NCI-H446 treated with DMSO at 0.1 percent for 48 hours (cell line): ENCODE measurements at places on chromosomes 12 and 14.

- DNase-seq = peak; percentile 16
These were observed 61.5 kb upstream of the LRTM2 start for GRCh38 chr12:1758887-1759286.

DNA sequence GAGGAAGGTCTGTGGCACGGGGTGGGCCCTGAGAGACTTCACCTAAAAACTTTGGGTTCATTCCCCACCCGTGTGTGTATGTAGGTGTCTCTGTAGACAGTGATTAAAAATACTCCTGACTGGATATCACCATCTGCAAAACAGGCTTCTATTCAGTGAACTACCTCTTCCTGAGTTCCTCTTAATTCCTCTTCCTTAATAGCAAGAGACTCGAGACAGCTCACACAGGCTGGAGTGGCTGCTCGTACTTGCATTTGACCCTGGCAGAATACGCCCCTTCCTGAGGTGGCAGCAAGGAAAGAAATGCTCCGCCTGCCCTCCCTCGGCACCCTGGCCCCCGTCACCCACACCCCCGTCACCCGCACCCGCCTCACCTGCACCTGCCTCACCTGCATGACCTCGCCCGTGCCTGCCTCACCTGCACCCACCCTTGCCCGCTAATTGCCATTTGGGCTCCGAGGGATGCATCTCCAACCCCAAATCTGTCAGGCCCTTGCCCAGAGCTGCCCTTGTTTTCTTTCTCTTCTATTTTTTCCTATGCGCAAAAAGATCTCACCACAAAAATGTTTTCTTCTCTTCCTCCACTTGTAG lies 90.0 kb downstream of the FBXL14 start:
- DNase-seq = no peak

DNA sequence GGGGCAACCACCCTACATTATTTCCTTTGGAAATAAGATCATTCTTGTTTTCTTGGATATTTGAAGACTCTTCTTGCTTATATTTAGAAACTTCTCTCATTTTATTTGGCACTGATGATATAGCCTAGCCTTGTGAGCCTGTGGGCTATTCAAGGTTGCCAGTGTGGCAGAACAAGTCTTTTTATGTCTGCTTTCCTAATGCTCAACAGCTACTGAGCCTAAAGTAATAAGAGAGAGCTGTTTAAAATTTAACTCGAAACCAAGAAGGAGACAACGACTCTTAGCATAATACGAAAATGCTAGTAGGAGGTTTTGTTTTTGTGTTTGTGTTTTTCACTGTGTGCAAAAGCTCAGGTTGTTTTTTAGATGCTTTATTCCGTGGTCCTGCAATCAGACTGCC lies 104.0 kb upstream of the CPM start:
- DNase-seq = no peak

- DNase-seq = no peak
These were observed 114.0 kb upstream of the TMPO start for GRCh38 chr12:98401427-98401826.

- DNase-seq = no peak
These were observed 28.3 kb downstream of the MMAB start for GRCh38 chr12:109544955-109545531.

DNA sequence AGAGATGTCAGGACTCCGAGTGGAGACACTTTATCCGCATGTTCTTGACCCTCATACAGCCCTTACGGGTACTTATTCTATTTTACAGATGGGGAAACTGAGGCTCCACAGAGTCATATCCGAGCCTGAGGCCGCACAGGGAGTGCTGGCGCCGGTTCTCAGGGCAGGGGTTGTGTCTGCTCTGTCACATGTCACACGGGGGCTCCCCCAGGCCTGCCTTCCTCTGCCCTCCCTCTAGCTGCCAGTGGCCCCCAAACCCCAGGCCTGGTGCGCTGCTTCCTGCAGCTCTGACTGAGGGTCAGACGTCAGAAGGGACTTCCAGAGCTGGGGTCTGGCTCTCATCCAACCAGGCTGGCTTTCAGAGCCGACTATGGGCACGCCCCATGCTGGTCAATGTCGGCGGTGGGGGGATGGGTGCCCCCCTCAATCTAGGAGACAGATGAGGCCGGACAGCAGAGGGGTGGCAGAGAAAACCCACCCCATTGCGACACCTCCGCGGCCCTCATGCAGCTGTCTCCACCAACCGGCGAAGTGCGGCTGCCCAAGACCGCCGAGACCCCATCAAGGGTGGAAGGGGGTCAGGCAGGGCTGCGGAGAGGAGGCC lies 811 bp upstream of the INF2 start:
- no peak for DNase-seq

GRCh38 chr12:42810006-42810405 lies 220.5 kb upstream of the PRICKLE1 start:
- DNase-seq = no peak

GRCh38 chr12:21656905-21657325 lies 727 bp downstream of the LDHB start:
- DNase-seq = no peak

- DNase-seq = no peak
These were observed 200.5 kb downstream of the ETV6 start for GRCh38 chr12:11849757-11850504.

- DNase-seq = no peak
These were observed 49.9 kb downstream of the CATSPERB start for GRCh38 chr14:91681893-91682563.

- no peak for DNase-seq
These were observed 12.4 kb upstream of the DPF3 start for GRCh38 chr14:72906316-72906715.

GRCh38 chr12:53995378-53996239 lies 4.4 kb upstream of the HOXC9 start:
- DNase-seq = no peak

DNA sequence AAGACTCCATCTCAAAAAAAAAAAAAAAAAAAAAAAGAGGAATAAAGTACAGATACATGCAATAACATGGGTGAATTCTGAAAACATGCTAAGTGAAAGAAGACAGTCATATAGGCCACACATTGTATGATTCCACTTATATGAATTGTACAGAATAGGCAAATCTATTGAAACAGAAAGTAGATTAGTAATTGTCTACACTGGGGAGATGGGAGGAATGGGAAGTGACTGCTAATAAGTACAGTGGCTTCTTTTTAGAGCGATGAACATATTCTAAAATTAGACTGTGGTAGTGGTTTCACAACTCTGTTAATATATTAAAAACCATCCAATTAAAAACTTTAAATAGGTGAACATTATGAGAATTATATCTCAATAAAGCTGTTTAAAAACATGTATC lies 74.4 kb downstream of the ANKS1B start:
- no peak for DNase-seq

DNA sequence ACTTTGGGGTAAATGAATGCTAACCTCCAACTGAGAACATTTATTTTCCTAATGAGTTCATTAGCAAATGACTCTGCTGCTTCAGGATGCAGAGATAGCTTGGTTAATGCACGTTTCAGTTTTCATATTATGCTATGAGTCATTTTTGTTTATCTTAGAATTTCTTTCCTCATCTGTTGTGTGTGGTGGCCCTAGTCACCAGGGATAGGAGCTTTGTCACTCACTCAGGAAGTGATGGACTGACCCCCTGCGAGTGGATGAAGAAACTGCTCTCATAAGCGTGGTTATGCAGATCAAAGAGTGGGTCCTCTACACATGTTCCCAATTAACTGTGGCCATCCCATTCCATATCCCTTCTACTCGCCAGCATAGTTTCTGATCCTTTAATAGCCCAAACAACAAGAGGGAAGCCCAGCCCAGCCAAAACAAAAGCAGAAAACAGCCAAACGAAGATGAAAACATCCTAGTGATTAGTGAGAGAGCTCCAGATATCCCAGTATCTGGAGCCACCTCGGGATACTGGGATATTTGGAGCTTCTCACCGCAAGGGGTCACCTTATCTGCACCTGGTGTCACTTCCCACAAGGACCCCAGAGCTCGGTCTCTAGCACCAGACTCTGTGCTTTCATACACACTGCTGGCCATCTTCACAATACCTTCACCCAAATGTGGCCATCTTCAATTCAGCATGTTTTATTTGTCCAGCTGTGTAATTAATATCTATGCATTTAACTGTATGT lies 8.6 kb downstream of the TC2N start:
- DNase-seq = no peak

DNA sequence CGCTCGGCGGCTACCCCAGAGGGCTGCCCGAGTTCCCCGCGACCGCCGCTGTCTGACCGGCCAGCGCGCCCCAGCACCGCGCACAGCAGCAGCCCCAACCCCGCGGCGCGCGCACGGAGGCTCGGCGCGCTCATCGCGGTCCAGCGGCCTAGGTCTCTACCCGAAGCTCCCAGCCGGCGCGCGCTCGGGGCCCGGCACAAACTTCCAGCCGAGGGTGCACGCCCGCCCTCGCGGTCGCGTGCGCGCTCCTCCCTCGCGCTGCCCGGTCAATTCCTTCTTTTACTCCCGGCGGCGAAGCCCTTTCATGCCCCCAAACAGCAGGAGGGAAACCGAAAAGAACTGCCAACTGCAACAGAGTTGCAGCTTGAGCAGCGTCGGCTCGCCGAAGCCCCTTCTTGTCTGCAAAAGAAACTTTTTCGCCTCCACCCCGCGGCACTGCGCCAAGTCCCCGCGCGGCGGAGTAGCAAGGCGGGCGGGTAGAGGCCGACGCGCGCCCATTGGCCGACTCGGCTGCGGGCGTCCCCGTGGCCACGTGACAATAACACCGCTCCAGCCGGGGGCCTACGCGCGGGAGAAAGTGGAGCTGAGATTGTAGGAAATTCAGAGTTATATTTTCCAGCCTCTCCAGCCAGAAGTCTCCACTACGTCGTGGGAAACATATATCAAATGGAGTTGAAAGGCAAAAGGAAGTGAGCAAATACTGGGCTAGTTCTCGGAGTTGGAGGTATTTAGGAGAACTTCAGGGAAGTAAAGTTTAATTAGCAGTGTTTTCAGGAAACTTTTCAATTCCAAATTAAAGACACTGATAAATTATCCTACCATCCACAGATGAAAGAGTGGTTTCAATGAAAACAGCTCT lies at the start of gene LRIG3:
TSS of gene LRIG3 (minus strand) at position 403 of the 859 bp plus-strand sequence. CDS start at position 134, 269 bp downstream.
- peak; percentile 71 for DNase-seq

- DNase-seq = no peak
These were observed 178.2 kb downstream of the RMST start for GRCh38 chr12:97640826-97641225.

GRCh38 chr14:51652168-51653078 lies 713 bp downstream of the FRMD6 start:
- peak; percentile 46 for DNase-seq

DNA sequence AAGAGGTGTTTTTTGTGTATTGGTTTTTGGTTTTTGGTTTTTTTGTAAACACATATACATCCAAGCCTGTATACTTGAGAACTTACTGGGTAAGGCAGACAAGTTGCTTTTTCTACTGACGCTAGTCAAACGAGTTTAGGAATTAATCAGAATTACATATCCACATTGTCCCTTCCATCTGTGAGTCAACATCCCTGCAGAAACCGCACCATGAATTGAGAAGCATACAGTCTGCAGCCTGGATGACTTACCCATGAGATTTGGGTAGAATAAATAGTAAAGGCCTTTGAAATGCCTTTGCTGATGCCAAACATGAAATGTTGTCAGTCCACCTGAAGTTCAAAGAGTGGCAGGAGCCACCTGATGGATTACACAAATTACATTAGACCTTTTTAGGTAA lies 21.4 kb upstream of the C12orf42 start:
- DNase-seq = no peak

GRCh38 chr14:26606729-26607312 lies 9.0 kb upstream of the NOVA1 start:
- no peak for DNase-seq

GRCh38 chr12:49875115-49875720 lies 28.5 kb downstream of the FAIM2 start:
- no peak for DNase-seq

GRCh38 chr12:58731096-58731495 lies 189.2 kb downstream of the LRIG3 start:
- no peak for DNase-seq

DNA sequence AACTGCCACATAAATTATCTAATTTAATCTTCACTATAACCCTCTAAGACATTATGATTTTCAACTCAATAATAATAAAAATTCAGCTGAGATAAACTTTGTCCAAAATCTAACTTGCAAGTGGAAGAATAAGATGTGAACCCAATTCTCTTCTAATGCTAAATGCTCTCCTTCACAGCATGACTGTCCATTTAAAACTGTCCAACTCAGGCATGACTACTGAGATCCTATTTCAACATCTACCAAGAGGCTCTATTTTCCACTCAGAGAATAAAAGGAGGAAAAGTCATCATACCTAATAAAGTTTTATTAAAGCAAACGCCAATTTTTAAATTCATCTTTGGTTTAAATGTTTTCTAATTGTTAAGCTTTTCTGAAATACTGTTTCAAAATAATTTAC lies 183.6 kb downstream of the MED13L start:
- no peak for DNase-seq
